ENCODE measurements at places on chromosomes 2 and 18.

DNA sequence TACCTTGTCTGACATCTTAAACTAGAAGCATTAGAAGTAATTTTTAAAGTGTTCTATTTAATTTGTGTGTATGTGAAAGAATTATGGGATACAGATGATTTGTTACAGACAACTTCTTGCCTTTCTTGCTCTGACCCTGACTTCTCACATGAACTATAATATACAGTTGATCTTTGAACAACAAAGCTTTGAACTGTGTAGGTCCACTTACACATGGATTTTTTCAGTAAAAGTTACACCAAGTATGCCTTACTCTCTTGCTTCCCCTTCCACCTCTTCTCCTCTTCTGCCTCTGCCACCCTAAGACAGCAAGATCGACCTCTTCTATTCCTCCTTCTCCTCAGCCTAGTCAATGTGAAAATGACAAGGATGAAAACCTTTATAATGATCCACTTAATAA is 42.2 kb downstream of the SLC40A1 start:
- no peak for DNase-seq

DNA sequence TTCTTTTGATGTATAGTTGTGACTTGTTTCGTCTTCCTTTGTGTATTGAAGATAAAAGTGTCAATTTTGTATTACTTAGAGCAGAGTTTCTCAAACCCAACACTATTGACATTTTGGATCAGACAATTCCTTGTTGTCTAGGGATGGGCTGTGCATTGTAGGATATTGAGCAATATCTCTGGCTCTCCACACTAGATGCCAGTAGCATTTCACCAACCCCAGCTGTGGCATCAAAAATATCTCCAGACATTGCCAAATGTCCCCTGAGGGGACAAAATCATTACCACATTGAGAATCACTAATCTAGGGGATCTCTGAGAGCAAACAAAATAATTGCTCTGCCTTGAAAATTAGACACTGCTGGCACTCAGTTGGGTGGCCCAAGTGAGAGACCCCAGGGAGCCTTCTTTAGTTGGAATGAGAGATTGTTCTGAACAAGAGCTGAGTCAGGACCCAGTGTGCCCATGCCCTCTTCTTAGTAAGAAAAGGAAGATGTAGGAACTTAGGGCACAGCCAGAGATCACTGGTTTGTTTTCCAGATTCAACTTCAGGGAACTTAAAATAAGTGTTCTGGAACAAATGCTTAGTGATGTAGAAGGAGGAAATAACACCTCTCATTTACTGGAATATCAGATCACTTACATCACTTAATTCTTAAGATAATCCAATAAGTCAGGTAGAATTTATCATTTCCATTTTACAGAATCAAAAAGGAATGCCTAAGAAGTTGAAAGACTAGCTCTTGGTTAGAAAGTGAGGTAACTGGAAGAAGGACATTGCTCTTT is 466.6 kb upstream of the TNP1 start:
- DNase-seq: no peak

DNA sequence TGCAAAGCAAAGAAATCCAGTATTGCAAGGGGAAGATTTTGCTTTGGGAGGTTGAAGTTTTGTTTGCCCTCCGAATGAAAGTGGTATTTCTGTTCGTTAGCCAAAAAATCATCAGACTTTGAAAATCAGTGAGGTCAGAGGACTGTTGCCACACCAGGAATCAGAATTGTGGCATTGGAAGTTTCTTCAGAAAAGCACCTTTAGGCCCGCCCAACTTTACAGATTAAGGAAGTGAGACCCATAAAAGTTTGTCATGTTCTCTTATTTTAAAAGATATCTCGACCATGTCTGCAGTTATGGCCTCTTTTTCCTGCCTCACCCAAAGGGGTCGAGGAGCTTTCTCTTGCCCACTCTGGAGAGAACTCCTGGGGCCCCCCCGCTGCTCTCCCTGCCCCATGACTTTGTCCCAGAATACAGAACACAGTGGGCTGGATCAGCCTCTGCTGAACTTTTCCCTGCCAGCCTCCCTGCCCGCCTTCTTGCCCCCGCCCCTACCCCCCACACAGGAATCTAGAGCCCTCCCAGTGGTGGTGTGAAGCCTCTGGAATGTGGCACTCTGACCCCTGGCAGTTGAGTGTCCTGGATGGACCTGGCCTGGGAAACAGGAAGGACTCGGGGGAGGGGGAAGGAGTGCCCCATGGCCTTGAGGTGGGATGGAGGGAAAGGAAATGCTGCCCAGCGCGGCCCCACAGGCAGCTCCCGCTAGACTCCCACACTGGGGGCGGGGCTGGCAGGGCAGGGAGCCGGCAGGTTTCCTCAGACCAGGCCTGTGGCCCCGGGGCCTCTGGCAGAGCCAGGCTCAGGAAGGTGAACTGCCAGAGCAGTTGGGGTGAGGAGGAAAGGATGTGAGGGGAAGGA is 25.3 kb downstream of the CRIM1 start:
- DNase-seq: no peak

DNA sequence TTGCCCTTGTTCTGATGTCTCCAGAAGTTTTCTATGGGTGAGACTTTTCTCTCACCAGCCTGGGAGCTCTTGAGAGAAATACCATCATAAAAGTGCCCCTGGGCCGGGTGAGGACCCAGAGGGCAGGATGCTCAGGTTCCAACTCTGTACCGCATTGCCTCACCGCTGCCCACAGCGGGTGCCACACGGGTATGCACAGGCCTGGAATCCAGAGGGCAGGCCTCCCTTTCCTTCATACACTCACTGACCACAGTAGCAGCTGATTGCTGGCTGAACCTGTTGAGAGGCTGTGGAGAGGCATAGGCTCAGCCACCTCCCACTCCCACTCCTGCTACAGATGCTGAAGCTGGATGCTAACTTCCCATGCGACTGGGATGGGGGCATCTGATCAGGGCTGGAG is 293.8 kb downstream of the CYP26B1 start:
- no peak for DNase-seq

DNA sequence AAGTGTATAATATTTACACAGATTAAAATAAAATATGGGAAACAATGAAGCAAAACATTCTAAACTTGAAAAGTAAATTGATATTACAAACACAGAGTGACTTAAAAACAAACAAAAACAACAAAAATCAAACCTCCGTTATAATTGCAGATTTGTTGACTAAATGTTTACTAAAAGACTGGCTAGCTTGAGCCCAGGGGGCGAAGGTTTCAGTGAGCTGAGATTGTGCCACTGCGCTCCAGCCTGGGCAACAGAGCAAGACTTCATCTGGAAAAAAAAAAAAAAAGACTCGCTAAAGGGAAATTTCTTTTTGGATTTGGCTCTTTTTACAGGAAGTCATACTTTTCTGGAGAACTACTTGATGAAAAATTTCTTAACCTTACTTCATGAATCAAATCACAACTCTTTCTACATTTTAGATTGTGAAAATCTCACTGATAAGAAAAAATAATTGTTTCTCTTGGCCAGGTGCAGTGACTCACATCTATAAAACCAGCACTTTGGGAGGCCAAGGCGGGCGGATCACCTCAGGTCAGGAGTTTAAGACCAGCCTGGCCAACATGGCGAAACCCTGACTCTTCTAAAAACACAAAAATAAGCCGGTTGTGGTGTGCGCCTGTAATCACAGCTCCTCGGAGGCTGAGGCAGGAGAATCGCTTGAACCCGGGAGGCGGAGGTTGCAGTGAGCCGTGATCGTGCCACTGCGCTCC is 9.7 kb downstream of the TFPI start:
- DNase-seq: no peak

GRCh38 chr2:224753743-224754540 is 37.8 kb upstream of the CCDC195 start:
- no peak for DNase-seq

- DNase-seq: no peak
Observed at GRCh38 chr18:40375837-40376236, 1579.2 kb upstream of the PIK3C3 start.

DNA sequence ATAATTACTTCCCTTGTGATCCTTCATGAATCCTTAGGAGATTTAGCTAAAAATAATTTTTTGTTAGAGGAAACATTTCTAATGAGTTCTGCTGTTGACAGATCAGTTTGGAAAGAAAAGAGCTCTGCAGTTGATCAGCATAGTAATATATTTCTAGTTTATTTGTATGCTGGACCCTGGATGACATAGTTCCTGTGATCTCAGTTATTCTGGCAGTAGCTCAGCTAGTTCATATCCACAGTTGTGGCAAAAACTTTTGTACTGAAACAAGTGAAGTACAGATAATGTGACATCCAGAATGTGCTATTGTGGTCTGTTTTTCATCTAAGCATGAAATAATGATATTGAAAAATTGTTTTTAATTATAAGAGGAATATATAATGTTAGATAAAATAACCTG is 33.7 kb downstream of the ABI2 start:
- no peak for DNase-seq
